Progenitor cell of endocrine pancreas (in vitro differentiated cells): ENCODE measurements at places on chromosomes 4 and X. TPM values are rescaled to one million over a fixed set of nuclear protein-coding genes. Genes with fewer than 3 reads are reported as not detected.

DNA sequence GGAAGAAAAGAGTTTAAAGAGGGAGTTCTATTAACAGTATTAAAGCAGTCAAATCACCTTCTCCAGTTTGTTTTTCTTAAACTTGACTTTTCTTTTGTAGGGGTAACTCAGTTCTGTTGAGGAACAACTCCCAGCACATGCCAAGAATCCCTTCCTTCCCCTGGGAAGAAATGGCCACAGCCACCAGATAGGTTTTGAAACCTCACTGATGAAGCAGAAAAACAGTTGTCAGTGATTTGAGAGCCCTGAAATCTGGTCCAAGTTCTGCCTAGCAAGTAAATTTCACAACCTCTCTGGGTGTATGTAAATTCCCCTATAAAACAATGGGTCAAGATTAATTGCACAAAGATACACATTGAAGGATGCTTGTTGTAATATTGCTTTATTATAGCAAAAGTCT is 167.1 kb downstream of the DHX15 start:
- H3K4me3 ChIP-seq, result no peak overlapping the region
- H3K27me3 ChIP-seq, result peaks cover 19% of the 10 kb centered on the region
- no peaks in the 10 kb centered on the region for H3K36me3 ChIP-seq
- DNase-seq, result no peak
- H3K4me1 ChIP-seq, result peaks cover 1% of the 10 kb centered on the region
- H3K27ac ChIP-seq, result no peak overlapping the region

DNA sequence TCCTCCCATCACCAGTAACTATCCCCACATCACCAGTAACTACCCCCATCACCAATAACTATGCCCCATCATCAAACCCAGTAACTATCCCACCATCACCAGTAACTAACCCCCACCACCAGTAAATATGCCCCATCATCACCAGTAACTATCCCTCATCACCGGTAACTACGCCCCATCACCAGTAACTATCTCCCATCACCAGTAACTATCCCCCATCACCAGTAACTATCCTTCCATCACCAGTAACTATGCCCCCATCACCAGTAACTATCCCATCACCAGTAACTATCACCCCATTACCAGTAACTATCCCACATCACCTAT is 2.9 kb downstream of the ASMTL start:
- H3K4me1 ChIP-seq, result no peaks in the 10 kb centered on the region
- peaks cover 47% of the 10 kb centered on the region for H3K36me3 ChIP-seq

The LPAR4 gene
- total RNA-seq, result 0.87 and 1.0 TPM in 2 replicates

- H3K4me3 ChIP-seq, result no peak overlapping the region
- no peaks in the 10 kb centered on the region for H3K27me3 ChIP-seq
- no peaks in the 10 kb centered on the region for H3K36me3 ChIP-seq
- H3K27ac ChIP-seq, result no peak overlapping the region
These were observed 185.6 kb downstream of the ADAMTS3 start for GRCh38 chr4:72383439-72383838.

The SLC9B2 gene
- total RNA-seq, result 4.0 and 7.0 TPM in 2 replicates

The FGF5 gene
- 0.14 and 0.64 TPM in 2 replicates for total RNA-seq

GRCh38 chr4:127162741-127163140 is 470.0 kb upstream of the INTU start:
- H3K4me3 ChIP-seq, result no peak overlapping the region
- no peaks in the 10 kb centered on the region for H3K36me3 ChIP-seq
- DNase-seq, result no peak
- H3K27ac ChIP-seq, result no peak overlapping the region
- no peaks in the 10 kb centered on the region for H3K27me3 ChIP-seq
- H3K4me1 ChIP-seq, result no peaks in the 10 kb centered on the region

DNA sequence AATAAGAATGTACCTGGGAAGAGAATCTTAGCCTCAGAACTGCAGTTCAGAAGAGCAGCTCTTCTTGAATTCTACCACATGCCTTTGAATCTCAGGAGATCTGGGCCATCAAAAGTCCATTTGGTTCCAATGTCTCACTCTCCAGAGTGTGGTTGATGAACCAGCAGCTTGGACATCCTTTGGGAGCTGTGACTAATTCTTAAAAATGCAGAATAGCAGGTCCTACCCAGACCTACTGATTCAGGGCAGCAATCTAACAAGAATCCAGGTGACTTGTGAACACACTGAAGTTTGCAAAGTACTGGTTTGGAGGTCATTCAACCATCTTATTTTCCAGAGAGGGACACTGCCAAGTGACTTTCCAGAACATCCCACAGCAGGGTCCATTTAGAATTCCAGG is 244.7 kb downstream of the PACRGL start:
- H3K27ac ChIP-seq, result no peak overlapping the region
- H3K4me1 ChIP-seq, result no peaks in the 10 kb centered on the region
- no peaks in the 10 kb centered on the region for H3K27me3 ChIP-seq
- H3K4me3 ChIP-seq, result no peak overlapping the region
- DNase-seq, result no peak

The RAB39B gene
- 4.6 and 4.8 TPM in 2 replicates for total RNA-seq

GRCh38 chrX:124023838-124024238 is 62.3 kb downstream of the STAG2 start:
- H3K4me3 ChIP-seq, result no peak overlapping the region
- DNase-seq, result no peak

The PWWP3B gene
- 1.4 and 1.7 TPM in 2 replicates for total RNA-seq

DNA sequence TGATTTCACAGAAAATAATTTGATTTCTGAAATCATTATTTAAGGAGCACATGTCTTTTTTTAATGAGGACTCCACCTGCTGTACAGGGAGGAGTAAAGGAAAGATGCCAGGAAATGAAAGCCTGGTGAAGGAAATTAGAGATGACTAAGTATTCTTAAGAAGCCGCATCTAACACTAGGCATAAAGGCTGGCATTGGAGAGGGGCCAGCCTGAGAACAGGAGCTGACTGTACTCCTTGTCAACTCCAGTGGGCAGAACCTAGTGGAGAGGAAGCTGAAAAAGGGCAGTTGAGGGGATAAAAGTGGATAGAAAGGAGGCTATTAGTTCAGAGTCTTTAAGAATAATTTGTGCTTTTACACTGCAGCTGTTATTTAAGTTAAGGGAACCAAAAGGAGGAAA is 393.0 kb downstream of the PPP1R2C start:
- no peaks in the 10 kb centered on the region for H3K27me3 ChIP-seq
- no peak overlapping the region for H3K4me3 ChIP-seq
- no peaks in the 10 kb centered on the region for H3K36me3 ChIP-seq
- no peak overlapping the region for H3K27ac ChIP-seq
- no peaks in the 10 kb centered on the region for H3K4me1 ChIP-seq
- no peak for DNase-seq

The MAOA gene
- 12.0 and 12.5 TPM in 2 replicates for total RNA-seq

DNA sequence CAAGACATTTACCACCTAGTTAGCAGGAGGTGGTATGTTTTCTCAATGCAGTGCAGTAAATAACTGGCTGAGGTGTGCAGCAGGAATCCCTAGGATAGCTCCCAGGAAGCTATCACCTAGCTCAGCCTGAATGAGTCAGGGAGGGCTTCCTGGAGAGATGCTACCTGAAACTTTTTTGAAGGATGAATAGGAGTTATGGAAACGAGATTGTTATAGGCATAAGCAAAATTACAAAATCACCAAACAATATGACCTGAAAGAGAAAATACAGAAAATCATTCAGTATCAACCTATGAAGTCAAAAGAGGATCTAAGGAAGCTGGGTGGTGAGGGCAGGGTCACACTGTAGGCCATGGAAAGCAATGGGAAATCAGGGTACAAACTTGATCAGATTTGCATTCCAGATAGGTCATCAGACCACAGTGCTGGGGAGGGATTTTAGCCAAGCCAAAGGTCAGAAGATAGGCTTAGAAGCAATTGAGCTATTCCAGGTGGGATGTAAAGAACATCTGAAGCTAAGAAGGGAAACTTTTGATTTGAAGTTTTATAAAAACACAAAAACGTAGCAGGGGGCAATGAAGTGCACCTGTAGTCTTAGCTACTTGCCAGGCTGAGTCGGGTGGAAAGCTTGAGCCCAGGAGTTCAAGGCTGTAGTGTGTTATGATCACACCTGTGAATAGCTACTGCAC is 11.3 kb downstream of the AREG start:
- no peaks in the 10 kb centered on the region for H3K36me3 ChIP-seq
- no peaks in the 10 kb centered on the region for H3K4me1 ChIP-seq
- H3K4me3 ChIP-seq, result no peak overlapping the region

The PCDH10 gene
- 0.53 and 0.69 TPM in 2 replicates for total RNA-seq

DNA sequence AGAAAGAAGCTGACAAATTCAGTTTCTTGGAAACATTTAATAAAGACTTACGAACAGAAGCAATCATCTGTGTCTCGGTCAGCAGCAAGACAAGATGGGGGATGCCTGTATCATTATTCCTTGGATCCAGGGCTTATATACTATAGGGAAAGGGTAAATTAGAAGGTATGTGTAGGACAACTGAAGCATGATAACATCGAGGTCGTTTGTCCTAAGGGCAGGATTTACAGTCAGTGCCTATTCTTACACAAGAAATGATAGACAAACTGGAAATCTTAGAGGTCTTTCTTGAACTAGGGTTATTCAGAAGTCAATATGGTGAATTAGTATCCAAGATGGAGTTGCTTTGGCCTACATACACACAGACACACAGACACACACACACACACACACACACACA is 553.0 kb downstream of the STPG2 start:
- no peaks in the 10 kb centered on the region for H3K36me3 ChIP-seq
- no peak for DNase-seq
- no peaks in the 10 kb centered on the region for H3K27me3 ChIP-seq
- no peak overlapping the region for H3K4me3 ChIP-seq

GRCh38 chrX:135009057-135009610 is 13.2 kb downstream of the RTL8B start:
- no peak overlapping the region for H3K27ac ChIP-seq
- peaks cover 2% of the 10 kb centered on the region for H3K4me1 ChIP-seq
- DNase-seq, result no peak
- no peaks in the 10 kb centered on the region for H3K36me3 ChIP-seq
- H3K4me3 ChIP-seq, result no peak overlapping the region
- H3K27me3 ChIP-seq, result no peaks in the 10 kb centered on the region

GRCh38 chrX:130575831-130576389 is 174.1 kb downstream of the RBMX2 start:
- peaks cover 6% of the 10 kb centered on the region for H3K27me3 ChIP-seq
- no peaks in the 10 kb centered on the region for H3K4me1 ChIP-seq
- no peak overlapping the region for H3K4me3 ChIP-seq

The SPANXN4 gene
- not detected in 2 replicates for total RNA-seq

The CFAP99 gene
- not detected in 2 replicates for total RNA-seq

GRCh38 chr4:24952667-24953066 is 39.8 kb upstream of the CCDC149 start:
- H3K4me1 ChIP-seq, result no peaks in the 10 kb centered on the region
- no peak for DNase-seq
- peaks cover 5% of the 10 kb centered on the region for H3K27me3 ChIP-seq
- H3K4me3 ChIP-seq, result no peak overlapping the region

The S100G gene
- not detected in 2 replicates for total RNA-seq

The SLC6A14 gene
- 0.24 and 0.51 TPM in 2 replicates for total RNA-seq

- no peak overlapping the region for H3K27ac ChIP-seq
- H3K36me3 ChIP-seq, result no peaks in the 10 kb centered on the region
- H3K4me3 ChIP-seq, result no peak overlapping the region
- H3K4me1 ChIP-seq, result no peaks in the 10 kb centered on the region
- peaks cover 37% of the 10 kb centered on the region for H3K27me3 ChIP-seq
These were observed 126.9 kb downstream of the CPZ start for GRCh38 chr4:8719421-8719820.

The SMIM10 gene
- total RNA-seq, result 2.2 TPM in 2 replicates

DNA sequence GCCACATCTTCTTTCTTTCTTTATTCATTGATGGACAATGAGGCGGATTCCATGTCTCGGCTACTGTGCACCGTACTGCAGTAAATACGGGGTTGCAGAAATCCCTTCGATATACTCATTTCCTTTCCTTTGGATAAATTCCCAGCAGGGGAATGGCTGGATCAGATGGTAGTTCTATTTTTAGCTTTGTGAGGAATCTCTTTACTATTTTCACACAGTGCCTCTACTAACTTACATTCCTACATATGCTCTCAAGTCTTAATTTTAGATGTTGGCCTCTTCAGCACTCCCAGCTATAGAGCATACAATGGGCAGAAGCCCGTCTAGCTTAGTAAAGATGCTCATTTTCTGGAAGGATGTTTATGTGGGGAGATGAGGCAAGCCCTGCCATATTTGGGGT is 317.4 kb downstream of the ASMT start:
- H3K27me3 ChIP-seq, result no peaks in the 10 kb centered on the region
- no peak overlapping the region for H3K4me3 ChIP-seq
- DNase-seq, result no peak

- H3K27ac ChIP-seq, result no peak overlapping the region
- no peaks in the 10 kb centered on the region for H3K36me3 ChIP-seq
- no peaks in the 10 kb centered on the region for H3K27me3 ChIP-seq
- H3K4me1 ChIP-seq, result no peaks in the 10 kb centered on the region
- no peak overlapping the region for H3K4me3 ChIP-seq
- DNase-seq, result no peak
These were observed 93.6 kb downstream of the CORIN start for GRCh38 chr4:47744253-47744652.

GRCh38 chr4:89300060-89300459 is 7.5 kb downstream of the GPRIN3 start:
- peak overlapping the region; percentile 34 for H3K27ac ChIP-seq
- no peak overlapping the region for H3K4me3 ChIP-seq
- H3K36me3 ChIP-seq, result no peaks in the 10 kb centered on the region
- peaks cover 57% of the 10 kb centered on the region for H3K4me1 ChIP-seq
- H3K27me3 ChIP-seq, result no peaks in the 10 kb centered on the region

- H3K4me3 ChIP-seq, result no peak overlapping the region
- no peaks in the 10 kb centered on the region for H3K27me3 ChIP-seq
- H3K27ac ChIP-seq, result no peak overlapping the region
- H3K4me1 ChIP-seq, result peaks cover 11% of the 10 kb centered on the region
- no peak for DNase-seq
These were observed 219.5 kb downstream of the SPCS3 start for GRCh38 chr4:176539091-176539784.

The ODAM gene
- total RNA-seq, result not detected in 2 replicates

The USP51 gene
- total RNA-seq, result 8.1 and 8.6 TPM in 2 replicates

DNA sequence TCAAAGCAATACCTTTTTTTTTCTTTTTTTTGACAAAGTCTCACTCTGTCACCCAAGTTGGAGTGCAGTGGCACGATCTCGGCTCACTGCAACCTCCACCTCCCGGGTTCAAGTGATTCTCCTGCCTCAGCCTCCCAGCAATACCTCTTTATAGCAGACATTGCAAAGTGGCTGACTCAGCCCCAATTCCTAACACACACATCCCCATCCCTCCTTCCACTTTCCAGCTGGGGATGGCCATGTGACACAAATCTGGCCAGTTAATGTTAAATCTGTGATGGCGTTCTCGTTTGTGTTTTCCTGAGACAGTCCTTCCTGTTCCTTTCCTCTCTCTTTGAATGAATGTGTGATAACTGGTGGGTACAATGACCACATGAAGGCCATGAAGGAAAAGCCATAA is 276.2 kb upstream of the KLF3 start:
- H3K36me3 ChIP-seq, result peaks cover 2% of the 10 kb centered on the region
- no peak overlapping the region for H3K4me3 ChIP-seq
- H3K4me1 ChIP-seq, result peaks cover 31% of the 10 kb centered on the region
- no peaks in the 10 kb centered on the region for H3K27me3 ChIP-seq

The NLRP2B gene
- not detected in 2 replicates for total RNA-seq

The F8A3 gene
- 4.6 and 5.2 TPM in 2 replicates for total RNA-seq

GRCh38 chrX:121569609-121570008 is 522.2 kb downstream of the GLUD2 start:
- DNase-seq, result no peak
- no peak overlapping the region for H3K4me3 ChIP-seq
- H3K27ac ChIP-seq, result no peak overlapping the region
- H3K36me3 ChIP-seq, result no peaks in the 10 kb centered on the region

The UTP14A gene
- 18.1 and 20.0 TPM in 2 replicates for total RNA-seq

The PAGE1 gene
- total RNA-seq, result not detected in 2 replicates

The CENPVL2 gene
- 1.4 TPM in 2 replicates for total RNA-seq

The GNRHR gene
- not detected in 2 replicates for total RNA-seq
